ENCODE measurements at places on chromosomes 11 and 22.
A peak's percentile ranks its signal among the peaks of the same experiment; 100 is the strongest.

DNA sequence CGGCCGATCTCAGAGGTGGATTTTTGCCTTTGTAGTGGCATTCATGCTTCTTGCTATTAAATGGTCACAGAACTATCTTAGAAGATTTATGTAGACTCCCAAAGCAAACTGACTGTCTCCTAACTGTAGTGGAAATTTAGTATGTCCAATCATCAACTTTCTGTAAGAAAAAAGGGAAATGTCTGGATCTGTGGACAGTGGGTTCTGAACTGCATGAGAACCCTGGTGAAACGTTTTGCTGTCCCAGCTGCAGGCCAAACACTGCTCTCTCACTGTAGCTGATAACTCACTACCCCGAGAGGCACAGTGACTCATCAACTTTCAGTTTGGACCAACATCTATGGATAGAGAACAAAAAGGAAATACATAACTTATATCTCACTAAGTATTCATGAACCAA is 387.1 kb downstream of the SOX6 start:
- DNase-seq: no peak

- DNase-seq: no peak
Measured at GRCh38 chr11:19892876-19893275, 180.2 kb downstream of the NAV2 start.

DNA sequence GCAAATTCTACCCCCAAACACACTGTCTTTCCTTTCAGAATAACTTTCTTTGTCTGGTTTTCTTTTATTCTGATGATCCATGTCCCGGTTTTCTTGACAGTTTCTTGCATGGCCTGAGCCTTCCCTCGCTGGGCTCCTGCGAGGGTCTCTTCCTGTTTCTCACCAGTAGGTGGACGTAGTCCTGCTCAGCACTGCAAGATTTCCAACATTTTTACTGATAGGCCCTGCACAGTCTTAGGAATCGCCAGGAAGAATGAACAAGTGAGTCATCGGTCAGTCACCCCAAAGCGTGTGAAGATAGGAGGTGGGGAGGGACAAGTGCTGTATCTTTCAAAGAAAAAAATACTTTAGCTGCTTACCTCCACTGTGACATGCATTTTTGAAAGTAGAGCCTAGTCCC is 16.9 kb upstream of the KIRREL3 start:
- DNase-seq: no peak

DNA sequence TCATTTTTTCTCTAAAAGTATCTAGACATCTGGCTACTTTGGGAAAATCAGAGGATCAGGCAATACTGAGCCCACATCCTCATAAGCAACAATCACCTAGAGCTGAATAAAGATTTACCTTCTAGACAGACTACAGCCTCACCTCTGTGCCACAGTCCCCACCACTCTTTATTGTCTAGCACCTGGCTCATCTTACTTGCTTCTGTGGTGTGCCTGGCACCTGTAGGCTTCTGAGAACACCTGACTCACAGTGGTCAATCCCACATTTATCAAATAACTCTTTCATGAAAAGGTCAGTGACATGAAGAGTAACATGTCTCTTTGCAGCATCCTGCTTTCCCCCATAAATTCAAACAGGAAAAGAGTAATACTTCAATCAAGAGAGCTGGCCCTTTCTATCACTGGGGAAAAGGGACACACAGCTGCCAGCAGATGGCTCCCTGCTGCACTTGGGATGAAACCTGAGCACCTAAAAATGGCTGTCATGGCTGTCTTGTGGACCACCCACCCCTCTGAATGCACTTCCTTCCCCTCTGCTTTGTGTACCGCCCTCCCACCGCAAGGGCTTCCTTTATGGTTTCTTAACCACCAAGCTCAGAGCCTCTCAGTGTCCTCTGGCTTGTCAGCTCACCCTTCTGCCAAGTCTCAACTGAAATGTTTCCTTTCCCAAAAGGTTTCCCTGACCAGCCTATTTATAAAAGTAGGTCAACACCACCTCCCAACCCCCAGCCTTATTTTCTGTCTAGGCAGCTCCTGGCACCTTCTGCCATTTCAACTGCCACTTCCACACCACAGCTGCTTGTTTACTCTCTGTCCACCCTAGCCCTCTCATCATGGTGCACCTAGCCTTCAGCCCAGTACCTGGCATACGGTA is 9.3 kb downstream of the TFIP11 start:
- no peak for DNase-seq

DNA sequence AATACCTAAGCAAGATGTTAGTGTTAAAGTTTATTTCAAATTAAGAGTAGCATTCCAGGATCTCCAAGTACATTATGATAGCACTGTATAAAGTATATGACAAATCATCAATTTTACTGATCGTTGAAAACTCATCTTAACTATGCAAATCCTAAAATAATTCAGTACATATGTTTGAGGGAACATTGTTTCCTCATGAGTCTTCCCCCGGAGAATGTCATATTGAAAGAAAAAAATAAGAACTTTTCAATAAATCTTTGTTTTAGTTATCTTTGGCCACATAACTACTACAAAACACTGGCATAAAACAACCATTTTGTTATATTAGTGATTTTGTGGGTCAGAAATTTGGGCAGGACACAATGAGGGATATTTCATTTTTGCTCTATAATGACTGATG is 135.4 kb downstream of the METTL15 start:
- no peak for DNase-seq

- DNase-seq: no peak
Measured at GRCh38 chr11:81569999-81570398, 1163.7 kb downstream of the FAM181B start.

GRCh38 chr11:75968021-75968625 is 153.1 kb downstream of the UVRAG start:
- no peak for DNase-seq

DNA sequence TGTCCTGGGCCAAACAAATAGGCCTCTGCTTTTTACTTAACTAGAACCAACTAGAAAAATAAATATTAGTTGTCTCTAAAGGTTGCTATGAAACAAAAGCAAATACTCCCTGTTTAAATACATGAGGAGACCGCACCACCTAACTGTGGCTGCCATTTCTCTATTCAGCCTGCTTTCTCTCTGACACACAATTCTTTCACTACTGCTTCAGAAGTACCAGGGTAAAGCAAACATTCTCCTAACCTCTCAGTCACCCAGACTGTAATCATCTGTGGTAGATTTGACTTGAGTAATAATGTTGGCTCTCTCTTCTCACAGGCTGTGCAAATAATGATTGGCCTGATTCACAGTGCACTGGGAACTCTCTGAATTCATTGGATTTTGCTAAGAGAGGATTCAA is 41.0 kb upstream of the MS4A8 start:
- DNase-seq: no peak

GRCh38 chr11:114326776-114327175 is 30.6 kb downstream of the NNMT start:
- no peak for DNase-seq

DNA sequence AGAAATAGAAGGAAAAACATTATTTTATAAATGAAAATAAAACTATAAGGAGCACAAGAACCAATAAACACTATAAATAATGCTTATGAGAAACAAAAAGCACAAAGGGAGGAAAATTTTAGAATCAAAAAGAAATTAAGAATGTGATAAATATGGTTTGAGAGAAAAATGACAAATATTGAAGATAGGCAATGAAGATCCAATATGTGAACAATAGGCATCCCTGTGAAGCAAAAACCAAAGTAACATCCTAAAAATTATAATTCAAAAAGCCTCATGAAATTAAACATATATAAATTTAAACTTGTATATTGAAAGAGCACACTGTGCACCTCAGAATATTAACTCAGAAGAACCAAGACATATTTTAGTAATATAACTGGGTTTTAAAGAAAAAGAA is 216.2 kb downstream of the GRIK4 start:
- DNase-seq: no peak

DNA sequence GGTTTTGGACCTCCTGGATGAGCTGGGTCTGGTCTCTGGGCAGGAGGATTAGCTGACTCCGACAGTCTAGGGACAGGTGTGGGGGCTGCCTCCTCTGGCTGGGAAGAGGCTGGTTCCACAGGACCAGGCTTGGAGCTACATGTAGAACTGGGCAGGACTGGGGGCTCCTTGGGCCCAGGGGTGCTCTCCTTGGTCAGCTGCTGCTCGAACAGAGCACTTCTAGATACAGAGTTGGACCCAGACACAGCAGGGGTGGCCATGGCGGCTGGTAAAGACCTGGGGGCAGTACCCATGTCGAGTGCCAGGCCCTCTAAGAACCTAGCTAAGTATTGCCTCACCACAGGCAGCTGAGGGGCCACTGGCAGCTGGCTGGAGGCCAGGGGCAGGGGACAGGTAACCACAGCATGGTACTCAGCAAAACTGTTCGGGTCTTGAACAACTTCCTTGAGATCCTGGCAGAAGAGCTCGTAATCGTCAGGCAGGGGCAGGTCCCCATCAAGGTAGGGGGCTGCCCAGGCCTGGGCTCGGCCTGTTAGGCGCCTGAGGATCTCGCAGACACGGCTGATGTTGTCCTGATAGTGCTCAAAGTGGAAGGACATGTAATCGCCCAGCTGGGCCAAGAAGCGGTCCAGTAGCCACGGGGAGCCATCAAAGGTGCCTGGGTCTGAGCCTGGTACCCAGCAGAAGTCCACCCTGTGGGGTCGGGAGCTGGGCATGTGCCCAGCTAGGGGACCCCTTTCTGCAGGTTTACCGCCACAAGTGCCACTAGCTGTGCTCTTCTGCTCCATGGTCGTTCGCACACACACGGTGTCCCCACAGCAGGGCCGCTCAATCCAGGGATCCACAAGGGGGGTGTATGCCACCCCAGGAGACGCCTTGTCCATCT is 3.1 kb downstream of the GNB1L start:
- DNase-seq: no peak

GRCh38 chr11:4884361-4884760 is 2.7 kb downstream of the OR51T1 start:
- no peak for DNase-seq

- no peak for DNase-seq
Measured at GRCh38 chr22:45897736-45898135, 79.2 kb downstream of the WNT7B start.

DNA sequence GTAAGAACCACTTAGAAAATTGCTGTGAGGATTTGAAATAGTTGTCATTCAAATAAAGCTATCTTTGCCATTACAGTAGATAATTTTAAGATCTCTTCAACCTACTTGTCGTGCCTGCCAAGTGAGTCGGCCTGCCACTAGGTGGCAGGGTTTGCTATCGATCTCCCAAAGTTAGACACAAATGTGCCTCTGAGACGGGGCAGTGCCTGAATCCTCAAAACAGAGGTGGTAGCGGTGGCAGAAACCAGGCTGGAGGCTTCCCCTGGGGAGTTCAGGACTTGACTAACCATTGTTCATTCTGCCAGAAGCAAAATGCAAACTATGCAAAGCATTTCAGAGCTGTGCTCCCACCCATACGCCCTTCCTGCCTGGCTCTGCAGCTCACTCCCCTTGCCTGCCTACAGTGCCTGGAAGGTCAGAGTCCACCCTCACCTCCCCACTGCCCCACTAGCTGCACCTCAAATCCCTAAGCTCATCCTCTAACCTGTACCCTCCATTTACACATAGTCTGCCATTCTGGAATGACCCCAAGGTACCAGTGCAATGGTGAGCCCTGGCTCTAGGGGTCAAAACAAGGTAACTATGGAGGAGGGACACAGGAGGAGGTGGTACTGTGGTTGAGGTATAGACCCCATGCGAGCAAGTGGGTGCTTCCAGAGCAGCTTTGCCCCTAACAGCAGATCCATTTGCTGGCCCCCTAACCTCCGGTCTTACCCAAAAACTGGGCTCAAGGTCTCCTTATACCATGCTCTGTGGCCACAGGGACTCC is 82.1 kb downstream of the C11orf58 start:
- DNase-seq: peak; percentile 65

- DNase-seq: peak; percentile 69
Measured at GRCh38 chr22:19766511-19767426, 6.2 kb downstream of the TBX1 start.

- DNase-seq: no peak
Measured at GRCh38 chr11:43392713-43393112, 34.0 kb downstream of the TTC17 start.

GRCh38 chr11:1777737-1778136 is 14.0 kb upstream of the CTSD start:
- DNase-seq: no peak

DNA sequence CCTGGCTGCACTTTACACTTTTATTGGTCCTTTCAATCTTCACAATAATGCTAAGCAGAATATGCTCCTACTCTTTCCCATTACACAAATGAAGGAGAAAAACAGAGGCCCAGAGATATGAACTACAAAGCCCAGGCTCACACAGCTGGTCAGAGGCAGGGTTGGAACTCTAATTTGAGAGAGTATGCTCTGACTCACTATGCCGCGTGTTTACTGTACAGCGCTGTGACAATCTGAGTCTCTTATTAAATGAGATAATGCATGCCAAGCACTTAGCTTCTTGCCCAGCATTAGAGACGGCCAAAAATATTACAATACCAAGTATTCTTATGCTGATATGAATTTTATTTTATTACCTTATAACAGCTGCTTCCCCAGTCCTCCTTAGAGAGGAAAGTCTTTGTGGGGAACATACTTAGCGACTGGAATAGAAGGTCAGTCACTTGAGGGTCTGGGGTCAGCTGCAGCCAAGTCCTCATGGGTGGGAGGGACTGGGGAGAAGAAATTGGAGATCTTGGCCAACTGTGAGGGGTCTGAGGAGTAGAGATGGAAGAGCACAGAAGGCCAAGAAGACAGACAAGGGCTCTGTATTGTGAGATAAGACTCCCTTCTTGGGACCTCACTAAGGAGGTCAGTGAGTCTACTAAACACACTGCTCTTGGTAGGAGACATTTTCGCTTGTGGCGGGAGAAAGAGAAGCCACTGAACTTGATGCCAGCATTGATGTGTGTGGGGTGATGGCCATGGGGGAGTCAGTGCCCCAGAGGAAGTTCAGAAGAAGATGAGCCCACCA is 150.8 kb upstream of the TIMP3 start:
- DNase-seq: no peak

DNA sequence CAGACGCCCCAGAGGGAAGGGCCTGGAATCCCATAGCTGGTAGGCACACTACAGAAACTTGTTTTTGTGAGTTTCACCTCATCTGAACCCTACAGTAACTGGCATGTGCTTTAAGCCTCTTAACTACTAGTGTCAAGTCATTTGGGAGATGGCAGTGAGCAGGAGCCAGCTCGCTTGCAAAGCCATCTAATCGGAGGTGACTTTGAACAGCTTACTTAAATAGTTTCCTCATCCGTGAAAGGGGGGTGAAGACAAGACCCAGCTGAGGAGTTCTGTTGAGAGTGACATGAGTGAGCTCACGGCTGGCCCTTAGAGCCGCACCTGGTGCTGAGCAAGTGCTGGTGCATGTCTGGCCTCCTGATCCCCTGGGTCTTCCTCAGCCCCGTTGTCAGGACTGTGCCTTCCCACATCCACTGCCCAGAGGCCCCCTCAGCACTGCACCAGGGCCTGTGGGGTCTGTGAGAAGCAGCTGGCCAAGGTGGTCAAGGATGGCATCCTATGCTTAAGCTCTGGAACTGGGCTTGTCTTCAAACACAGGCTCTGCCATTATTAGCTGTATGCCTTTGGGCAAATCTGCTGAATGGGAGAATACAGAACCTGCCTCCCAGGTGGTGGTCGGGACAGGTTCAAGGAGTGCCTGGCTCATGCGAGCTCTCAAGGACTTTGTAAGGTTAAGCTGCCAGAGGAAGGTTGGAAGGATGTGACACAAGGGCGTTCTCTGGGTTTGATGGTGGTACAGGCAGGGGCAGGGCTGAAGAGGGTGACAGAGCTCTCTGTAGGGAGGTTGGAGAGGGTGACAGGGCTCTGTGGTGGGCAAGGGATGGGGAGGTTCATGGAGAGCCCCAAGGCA is 27.3 kb downstream of the INCENP start:
- no peak for DNase-seq
